HFFc6 (cell line): ENCODE measurements at places on chromosomes 12 and 14. TPM values are rescaled to one million over a fixed set of nuclear protein-coding genes. Genes with fewer than 3 reads are reported as not detected.

Gene HOXC12
- not detected in 3 replicates for total RNA-seq

Gene COPZ1
- total RNA-seq = 178 to 200 TPM (median 192 TPM) in 3 replicates

Gene MYF6
- total RNA-seq = not detected in 3 replicates

Gene MORN3
- 0.23 TPM in 2 replicates for total RNA-seq

Gene DENND5B
- 10.8 to 12.6 TPM (median 11.0 TPM) in 3 replicates for total RNA-seq

Gene REC8
- total RNA-seq = 2.6 to 3.6 TPM (median 3.3 TPM) in 3 replicates

Gene ANAPC5
- 87.5 to 91.4 TPM (median 91.0 TPM) in 3 replicates for total RNA-seq

Gene PLEKHG7
- total RNA-seq = not detected in 3 replicates

Gene PTPRQ
- total RNA-seq = 2.4 to 4.4 TPM (median 3.6 TPM) in 3 replicates

GRCh38 chr12:62472472-62472871, 5.8 kb downstream of the MON2 start:
- peak; percentile 9 for DNase-seq

GRCh38 chr12:5796171-5796958, 148.7 kb downstream of the ANO2 start:
- DNase-seq = no peak

- peak; percentile 20 for DNase-seq
Measured at GRCh38 chr12:8860165-8860961, 37.9 kb downstream of the A2ML1 start.

DNA sequence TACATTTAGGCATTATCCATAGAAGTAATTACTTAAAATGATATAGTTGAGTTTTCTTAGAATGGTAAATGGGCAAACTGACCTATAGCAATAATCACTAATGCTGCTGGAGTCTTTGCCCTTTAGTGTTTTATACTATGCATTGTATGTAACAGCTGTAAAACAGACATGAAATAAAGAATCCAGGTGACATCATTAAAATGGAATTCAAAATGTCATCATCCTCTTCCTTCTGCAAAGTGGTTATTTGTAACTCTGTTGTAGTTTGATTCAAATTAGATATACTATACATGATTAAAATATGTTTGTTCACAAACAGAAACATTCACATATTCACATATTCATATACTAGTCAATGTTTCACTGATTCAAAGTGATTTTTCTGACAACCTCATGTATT, 598.8 kb downstream of the SLC16A7 start:
- DNase-seq = peak; percentile 20

GRCh38 chr12:55847603-55848291, 5.0 kb upstream of the MMP19 start:
- DNase-seq = peak; percentile 99

DNA sequence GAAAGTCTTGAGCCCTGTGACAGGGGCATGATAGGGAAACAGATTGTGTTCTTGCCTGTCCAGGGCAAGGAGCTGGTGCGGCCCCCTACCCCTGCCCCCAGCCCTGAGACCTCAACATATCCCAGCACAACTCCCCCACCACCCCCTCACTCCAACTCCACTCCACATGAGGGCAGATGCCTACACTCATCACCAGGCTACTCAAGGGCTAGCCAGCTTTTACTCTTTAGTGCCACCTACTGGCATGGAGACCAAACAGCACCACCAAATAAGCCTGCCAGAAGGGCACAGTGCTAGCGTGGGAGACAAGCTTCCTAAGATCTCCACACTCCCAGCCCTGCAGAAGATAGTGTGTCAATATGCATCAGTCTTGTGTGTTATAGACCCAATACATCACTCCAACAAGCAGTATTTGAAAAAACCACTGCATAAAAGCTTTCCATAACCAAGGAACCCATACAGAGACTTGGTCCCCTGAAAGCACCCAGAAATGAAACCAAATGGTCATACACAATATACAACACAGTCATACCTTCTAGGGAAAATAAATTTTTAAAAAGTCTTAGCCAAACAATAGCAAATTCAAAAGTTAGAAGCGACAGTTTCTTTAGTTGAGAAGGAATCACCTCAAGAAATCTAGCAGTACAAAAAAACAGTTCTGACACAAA, 154.4 kb downstream of the KCNK10 start:
- DNase-seq = peak; percentile 8

- DNase-seq = peak; percentile 47
Measured at GRCh38 chr14:91177073-91178034, 63.5 kb downstream of the DGLUCY start.

- DNase-seq = peak; percentile 86
Measured at GRCh38 chr12:1777798-1778197, 42.6 kb upstream of the LRTM2 start.

GRCh38 chr14:46820291-46820690, 168.7 kb upstream of the RPL10L start:
- no peak for DNase-seq

GRCh38 chr12:100706033-100706432, 88.5 kb upstream of the ANO4 start:
- peak; percentile 74 for DNase-seq

GRCh38 chr12:96365604-96366380, 34.4 kb downstream of the CDK17 start:
- DNase-seq = no peak

DNA sequence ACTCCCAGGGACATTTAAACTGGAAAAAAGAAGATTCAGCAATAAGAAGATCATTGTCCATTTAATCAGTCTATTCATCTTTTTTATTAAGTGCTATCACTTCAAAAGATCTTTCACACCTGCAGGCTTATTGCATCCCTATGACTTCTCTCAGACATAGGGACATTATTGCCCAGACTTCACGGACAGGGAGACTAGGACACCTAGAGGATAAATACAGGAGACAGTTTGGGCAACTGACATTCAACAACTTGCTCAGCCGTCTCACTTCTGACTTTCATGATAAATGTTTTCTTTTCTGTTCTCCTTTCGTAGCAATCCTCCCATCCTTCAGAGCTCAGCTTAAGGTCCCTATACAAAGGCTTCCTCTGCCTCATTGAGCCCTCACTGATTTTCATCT, 84.3 kb downstream of the TMEM30B start:
- no peak for DNase-seq

DNA sequence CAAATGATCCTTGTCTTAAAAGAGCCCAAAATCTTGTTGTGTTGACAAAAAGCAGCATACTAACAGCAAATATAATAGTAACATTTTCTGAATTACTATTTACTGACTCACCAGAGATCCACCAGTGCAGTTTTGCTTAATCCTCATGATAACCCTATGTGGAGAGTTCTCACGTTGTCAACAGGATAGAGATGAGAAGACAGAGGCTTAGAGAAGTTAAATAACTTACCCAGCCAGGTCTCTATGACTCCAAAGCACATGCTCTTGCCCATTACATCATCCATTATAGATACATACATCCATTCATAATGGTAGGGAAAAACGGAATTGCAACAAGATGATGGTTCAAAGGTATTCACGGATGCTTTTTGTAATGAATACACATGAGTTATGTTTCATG, 111.9 kb downstream of the PAX9 start:
- DNase-seq = peak; percentile 6

GRCh38 chr14:83004456-83005006, 1470.9 kb upstream of the SEL1L start:
- DNase-seq = no peak

DNA sequence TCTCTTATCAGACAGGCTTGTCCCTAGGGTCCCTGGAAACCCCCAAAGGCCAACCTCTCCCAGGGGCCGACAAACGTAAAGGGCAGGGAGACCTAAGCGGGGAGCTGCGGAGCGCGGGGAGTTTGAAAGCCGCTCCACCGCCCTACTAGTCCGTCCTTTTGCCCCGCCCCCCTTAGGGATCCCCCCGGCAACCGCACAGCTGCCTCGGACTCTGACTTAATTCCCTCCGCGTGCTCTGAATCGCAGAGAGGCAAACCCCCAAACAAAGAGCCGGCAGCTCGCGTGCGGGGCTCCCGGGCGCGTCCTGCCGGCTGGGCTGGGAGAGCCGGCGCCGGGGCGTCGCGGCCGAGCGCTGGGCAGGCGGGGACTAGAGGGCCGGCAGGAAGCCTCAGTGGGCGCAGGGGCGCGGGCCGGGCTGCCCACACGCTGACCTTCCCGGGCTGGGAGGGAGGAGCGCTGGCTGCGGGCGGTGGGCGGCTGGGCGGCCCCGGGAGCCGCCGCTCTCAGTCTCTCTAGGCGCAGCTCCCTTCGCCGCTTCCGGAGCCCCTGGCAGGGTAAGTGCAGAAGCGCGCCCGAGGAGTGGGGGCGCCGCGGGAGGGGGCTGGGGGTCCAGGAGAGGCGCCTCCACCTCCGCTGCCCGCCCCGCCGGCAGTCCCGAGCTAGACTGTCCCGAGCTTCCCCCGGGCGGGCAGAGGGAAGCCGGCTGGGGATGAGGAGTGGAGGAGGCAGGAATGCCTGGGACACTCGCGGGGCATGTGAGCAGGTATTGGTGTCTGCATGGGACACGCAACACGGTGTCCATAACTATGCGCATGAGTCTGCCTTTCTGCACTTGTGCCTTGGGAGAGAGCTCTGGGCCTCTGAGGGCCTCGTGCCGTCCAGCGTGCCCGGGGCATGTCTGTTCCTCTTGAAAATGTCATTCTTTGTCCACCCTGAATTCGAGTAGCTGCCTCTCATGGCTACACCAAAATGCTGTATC, at the start of gene TSPAN11:
TSPAN11 (plus strand) TSS at position 506 of the 979 bp plus-strand sequence. CDS start 27,244 bp downstream, outside the sequence.
- DNase-seq = no peak

GRCh38 chr14:68668028-68668427, 124.8 kb downstream of the ZFP36L1 start:
- no peak for DNase-seq

DNA sequence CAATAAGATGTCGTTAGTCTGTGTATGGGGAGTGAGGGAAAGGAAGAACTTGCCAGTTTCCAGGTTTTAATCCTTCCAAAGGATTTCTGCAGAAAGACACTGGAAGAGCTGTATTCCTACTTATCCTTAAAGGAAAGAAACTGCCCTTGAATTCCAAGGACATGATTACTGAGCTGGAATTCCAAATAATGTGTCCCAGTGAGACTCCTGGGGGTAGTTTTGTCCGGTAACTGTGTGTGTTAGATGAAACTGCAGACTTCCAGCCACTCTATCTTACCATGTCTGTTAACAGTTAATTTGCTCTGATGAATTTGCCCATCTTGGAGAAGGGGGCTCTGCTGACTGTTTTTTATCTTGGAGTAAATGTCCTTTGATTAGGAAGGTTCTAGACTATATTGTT, 33.0 kb downstream of the CKB start:
- no peak for DNase-seq
